ENCODE measurements at places on chromosomes 2 and 18.

DNA sequence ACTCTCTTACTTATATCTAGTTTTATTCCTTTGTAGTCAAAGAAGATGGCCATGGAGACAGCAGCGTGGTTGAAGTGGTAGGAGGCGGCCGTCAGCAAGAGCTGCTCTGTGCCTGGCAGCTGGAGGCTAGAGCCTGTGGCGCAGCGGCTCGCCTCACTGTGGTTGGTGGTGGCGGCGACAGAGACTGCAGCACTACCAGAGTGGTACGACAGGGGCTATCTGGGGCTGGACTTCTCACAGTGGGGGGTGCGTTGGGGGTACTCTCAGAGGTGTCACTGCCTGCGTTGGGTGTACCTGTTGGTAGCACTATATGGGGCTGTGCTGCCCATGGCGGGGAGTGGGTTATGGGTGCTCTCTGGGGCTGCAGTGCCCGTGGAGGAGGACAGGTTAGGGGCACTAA, 8.5 kb upstream of the ANKRD62 start:
- DNase-seq: no peak

DNA sequence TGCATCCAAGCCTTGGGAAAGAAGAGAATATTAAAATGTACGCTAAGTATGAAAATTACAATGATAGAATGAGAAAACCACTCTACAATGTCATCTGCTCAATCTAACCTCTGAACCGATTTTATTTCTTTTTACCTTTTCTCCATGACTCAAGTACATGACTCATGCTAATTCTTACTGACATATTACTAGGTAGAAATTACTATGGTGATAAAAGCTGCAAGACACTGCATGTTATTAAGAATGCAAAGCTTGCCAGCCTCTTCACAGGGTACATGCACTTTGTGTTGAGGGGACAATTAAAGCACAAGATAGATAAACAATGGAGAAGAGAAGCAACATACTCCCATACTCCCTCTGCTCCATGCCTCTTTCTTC, 20.7 kb downstream of the SFT2D3 start:
- DNase-seq: no peak

- DNase-seq: no peak
These were observed 95.2 kb upstream of the BOD1L2 start for GRCh38 chr18:57051657-57052044.

GRCh38 chr2:56680971-56681631, 497.3 kb downstream of the CCDC85A start:
- DNase-seq: no peak

- DNase-seq: no peak
These were observed 17.3 kb downstream of the ALPK2 start for GRCh38 chr18:58611395-58612131.

GRCh38 chr18:24930971-24931370, 421.0 kb downstream of the ZNF521 start:
- DNase-seq: no peak

- DNase-seq: no peak
These were observed 150.0 kb downstream of the IKZF2 start for GRCh38 chr2:213001297-213001910.

DNA sequence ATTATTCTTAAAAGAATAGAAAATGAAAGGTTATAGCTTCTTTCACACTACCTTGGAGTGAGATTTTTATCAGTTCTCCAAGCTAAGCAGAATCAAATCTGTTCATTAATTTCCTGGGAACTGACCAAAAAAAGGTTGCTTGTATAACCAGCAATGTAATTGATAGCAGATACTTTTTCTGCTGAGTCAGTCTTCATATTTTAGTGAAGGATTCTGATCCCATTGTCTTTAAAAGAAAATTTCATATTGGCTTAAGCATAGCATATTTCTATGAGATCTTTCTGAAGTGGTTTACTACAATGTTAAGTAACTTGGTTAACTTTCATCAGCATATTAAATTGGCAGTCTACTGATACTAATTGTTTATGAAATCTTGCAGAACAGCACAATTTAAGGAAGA, 338.0 kb downstream of the TMX3 start:
- no peak for DNase-seq

DNA sequence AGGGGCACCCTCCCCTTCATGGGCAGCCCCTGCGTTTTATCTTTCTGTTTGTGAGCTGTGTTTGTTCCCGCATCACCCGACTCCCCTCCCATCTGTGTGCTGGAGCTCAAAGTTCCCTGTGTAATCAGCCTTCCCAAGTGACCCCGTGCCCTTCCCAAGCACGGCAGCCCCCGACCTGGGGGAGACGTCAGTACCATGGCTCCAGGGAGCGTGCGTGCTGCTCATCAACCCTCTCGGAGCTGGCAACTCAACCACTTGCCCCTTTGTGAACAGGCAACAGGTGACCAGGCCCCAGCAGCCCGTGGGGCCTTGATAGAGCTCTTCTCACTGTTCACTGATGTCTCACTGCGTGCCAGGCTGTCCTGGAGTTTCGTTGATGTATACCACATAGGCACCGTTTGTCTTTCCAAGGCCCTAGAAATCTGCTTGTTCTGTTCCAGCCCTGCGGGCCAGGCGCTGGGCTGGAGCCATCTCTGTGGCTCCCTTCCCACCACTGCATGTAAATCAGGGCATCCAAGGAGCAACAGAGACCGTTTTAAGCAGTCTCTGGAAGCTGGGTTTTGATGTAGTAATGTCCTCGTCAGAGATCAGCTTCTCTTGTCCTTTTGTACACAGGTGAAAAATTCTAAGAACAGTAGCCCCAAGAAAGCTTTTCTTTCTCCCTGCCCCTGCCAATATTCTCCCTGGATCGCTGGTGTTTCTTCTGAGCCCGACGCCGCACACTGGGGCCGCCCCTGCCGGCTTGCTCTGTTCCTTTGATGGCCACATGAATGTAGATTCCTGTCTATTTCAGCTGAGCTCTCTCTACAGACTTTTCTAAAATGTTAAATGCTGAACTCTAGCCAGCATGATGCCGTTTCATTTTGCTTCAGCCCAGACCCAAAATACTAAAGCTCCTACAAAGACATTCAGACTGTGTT, 107.0 kb upstream of the PTPRM start:
- no peak for DNase-seq

DNA sequence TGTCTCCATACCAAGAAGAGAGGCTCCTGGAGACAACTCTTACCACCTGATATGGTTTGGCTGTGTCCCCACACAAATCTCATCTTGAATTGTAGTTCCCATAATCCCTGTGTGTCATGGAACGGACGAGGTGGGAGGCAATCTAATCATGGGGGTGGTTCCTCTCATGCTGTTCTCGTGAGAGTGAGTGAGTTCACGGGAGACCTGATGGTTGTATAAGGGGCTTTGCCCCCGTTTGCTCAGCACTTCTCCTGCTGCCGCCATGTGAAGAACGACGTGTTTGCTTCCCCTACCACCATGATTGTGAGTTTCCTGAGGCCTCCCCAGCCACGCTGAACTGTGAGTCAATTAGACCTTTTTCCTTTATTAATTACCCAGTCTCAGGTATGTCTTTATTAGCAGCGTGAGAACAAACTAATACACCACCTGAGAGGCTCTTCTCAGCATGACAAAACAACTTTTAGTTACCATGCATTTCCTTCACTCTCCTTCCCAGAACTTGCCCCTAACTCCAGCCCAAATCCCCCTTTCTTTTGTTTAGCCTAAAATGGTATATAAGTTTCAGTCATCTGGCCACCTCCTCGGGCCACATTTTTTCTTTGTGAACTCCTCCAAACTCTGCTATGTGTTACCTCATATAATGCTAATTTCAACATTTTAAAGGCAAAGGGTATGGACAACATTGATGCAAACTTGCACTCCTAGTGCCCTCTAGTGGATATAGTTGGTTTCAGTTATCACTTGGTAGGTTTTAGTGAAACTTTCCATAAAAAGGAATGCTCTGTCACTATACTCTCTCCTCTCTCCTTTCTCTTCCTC, 58.6 kb upstream of the SLC25A52 start:
- DNase-seq: peak; percentile 66

GRCh38 chr2:188414869-188415753, 123.4 kb downstream of the GULP1 start:
- no peak for DNase-seq

DNA sequence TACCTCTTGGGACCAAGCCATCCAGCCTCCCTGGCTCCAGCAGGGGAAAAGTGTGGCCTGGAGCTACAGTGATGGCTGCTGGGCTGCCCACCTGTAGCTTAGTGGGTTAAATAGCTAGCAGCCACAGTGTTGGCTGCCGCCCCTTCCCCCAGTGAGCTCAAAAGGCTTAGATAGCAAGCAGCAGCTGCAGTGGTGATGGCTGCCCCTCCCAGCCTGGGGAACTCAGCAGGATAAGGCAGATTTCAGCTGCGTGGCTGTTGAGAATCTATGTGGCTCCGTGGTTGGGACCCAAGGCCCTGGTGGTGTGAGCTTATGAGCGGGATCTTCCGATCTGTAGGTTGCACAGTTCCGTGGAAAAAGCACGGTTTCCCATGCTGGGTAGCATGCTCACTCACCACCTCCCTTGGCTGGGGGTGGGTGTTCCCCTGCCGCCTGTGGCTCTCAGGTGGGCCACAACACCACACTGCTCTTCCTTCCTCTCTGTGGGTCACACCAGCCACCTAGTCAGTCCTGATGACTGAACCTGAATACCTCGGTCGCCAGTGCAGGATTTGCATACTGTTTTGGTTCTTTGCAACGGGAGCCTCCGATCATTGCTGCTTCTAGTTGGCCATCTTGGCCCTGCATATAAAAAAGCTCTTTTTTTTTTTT, 946.5 kb upstream of the FAM98A start:
- no peak for DNase-seq

DNA sequence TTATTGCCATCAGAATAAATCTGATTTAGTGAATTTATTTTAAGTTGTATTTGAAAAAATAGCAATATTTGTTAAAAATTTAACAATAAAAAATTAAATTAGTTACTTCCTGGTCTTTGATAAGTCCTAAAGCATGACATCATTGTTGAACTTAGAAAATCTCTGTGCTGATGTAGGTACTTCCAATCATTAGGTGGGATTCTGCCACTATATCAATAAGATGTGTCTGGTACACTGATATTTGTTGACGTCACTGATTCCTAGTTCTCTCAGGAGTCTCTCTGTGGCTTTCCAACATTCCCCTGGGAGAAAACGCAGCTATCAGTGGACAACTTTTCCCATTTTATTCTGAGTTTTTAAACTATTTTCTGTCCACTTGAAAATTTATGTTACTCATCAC, 143.5 kb downstream of the GALNT13 start:
- no peak for DNase-seq

GRCh38 chr2:99624677-99625076, 134.9 kb upstream of the REV1 start:
- no peak for DNase-seq

DNA sequence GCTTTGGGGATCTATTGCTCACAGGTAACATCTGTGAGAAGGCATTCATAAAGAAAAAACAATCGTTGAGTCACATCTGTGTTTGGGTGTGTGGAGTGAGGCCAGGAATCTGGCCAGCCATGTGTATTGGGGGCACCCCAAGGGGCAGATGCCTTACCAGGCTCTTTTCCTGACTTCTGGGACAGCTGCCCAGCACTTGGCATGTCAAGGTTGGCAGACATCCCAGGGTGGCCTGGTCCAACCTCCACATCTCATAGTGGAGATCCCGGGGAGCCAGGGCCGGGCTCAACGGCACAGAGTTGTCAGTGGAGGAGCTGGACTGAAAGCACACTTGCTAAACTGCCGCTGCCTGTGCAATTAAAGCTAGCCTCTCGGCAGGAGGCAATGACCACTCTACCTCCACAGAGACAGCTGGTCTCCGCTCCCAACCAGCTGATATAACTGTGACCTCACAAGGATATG, 75.3 kb upstream of the MGAT4A start:
- peak; percentile 17 for DNase-seq

DNA sequence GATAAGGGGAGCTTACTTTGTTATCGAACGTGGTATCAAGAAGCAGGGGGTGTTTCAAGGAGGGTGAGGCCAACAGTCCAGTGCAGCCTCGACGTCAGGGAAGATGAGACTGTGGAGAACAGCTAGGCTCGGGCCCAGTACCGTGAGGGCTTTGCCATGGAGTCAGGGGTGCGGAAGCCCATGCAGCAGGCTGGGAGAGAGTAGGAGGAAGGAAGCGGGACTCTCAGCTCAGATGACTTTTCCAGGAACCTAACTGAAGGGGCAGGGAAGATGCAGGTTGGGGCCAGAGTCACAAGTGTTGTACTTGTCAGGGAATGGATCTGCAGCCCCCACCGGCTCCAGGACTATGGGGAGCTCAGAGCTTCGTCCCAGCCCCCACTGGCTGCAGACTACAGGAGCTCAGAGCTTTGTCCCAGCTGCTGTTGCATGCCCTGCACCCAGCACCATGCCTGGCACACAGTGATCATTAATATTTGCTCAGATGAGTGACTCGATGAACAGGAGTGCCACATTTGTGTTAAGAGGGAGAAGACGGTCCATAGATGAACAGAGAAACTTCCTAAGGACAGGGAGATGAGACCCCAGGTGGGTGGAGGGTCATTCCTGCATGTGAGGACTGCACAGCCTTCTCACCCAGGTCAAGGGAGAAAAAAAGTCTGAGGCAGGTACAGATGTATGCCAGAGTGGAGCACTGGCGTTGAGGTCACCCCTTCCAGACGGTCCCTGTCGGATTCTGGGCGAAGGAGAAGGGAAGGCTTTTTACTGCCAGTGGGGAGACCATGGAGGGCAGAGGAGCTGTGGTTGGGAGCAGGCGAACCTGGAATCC, 36.4 kb downstream of the PTGR3 start:
- no peak for DNase-seq

DNA sequence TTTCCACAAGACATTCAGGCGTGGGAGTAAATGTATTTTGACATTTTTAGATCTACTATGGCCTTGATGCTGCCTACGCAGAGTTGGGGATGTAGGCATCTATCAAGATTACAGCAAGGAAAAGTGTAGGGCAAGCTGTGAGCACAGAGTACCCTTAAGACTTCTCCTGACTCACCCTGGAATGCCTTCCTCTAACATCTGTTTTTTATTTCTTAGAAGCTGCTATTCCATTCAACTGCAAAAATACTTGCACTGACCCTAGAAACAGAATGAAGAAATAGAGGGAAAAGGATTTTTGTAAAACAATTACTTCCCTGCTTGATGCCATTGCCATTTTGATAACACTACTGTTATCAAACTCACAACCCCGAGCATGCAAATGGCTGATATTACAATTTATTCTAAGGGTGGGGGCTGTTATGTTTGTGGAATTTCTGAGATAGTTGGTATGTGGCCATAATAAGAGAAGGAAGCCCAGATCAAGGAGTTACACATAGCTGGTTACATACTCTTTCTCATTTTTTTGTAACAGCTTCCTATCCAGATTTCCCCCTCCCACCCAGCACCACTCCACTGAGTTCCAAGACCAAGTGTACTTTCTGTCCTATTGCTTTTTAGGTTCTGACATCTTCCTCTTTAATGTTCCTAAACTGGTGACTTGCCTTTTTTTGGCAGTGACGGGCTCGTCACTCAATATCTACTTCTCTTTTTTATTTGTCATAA, 6.0 kb upstream of the ROCK1 start:
- DNase-seq: no peak

All from HEK293T (cell line).